ENCODE measurements at places on chromosomes 5 and 9.

DNA sequence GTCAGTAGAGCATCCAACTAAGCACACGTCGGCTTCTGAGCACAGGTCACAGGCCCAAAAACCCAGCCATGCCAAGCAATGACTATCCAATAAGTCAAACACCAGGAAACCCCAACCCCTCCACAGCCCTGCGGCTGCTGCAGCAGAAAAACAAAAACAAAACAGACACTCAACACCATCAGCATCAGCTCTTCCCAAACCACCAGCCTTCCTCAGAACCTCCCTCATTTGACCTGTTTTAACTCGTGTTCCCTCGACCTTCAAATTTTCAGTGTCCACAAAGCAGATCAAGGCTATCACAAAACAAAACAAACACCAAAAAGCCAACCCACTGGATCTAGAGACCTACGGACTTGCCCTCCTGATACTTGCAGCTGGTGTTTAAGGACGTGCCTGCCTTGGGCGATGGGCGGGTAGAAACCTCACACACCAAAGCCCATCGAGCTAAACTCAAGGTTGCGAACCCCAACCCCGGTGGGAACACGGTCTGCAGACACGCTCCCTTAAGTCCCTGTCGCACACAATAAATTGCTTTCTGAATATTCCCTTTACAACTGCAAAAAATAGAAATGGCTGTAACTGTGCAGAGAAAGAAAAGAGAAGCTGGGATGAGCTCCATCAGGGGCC is 247.1 kb upstream of the ANKRD55 start:
- DNase-seq = no peak

DNA sequence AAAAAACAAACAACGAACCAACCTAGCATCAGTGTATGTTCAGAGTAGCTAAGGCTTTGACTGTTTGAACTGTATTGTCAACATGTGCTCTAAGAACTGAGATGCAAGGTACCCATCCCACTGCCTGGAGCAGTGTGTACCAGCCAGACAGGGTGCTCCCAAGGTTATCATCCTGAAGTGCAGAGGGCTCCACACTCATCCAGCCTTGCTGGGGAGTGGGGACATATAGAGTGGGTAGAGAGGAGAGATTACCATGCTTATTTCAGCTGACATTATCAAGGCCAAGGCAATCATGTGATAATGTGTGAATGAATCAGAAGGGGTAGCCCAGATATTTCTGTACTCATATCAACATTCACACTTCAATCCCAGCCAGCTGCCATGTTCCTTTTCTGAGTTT is 68.7 kb upstream of the ZNF622 start:
- DNase-seq = no peak

GRCh38 chr9:80163889-80164288 is 592.1 kb downstream of the TLE4 start:
- DNase-seq = no peak

GRCh38 chr5:112995764-112996618 is 19.4 kb downstream of the DCP2 start:
- DNase-seq = peak; percentile 89
